ENCODE measurements at places on chromosomes 16 and 17.

DNA sequence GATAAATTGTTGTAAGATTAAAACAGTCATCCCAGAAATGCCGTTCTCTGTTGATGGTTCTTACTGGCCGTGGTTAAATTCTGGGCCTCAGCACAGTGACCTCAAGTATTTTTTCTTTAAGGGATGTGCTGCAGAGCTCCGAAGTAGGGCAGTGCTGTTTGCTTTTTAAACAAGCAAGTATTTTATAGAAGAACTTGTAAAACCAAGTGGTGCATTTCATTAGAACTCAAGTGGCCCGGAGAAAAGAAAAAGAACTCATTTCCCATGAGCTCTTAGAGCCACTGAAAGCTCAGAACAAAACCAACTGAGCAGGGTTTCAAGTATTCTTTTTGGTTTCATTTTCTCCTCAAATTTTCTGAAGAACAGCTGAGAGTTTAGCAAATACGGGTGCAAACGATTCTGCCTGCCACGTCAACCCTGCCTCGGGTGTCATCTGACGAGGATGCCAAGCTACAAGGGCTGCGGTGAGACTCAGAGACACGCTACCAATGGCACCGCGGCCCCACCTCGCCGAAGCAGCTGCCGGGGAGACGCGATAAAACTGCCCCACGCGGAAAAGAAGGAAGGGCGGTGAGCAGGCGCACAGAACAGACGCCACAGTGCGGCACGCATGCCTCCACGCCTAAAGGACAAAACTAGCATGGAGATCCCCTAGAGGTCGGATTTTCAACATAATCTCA lies 6.3 kb downstream of the LMF1 start:
- DNase-seq = peak; percentile 75

- DNase-seq = no peak
Observed at GRCh38 chr17:72421128-72422092, 300.6 kb downstream of the SOX9 start.

GRCh38 chr17:80109713-80110446 lies 8.5 kb downstream of the GAA start:
- DNase-seq = no peak

GRCh38 chr17:21177854-21178600 lies 35.9 kb downstream of the TMEM11 start:
- no peak for DNase-seq

DNA sequence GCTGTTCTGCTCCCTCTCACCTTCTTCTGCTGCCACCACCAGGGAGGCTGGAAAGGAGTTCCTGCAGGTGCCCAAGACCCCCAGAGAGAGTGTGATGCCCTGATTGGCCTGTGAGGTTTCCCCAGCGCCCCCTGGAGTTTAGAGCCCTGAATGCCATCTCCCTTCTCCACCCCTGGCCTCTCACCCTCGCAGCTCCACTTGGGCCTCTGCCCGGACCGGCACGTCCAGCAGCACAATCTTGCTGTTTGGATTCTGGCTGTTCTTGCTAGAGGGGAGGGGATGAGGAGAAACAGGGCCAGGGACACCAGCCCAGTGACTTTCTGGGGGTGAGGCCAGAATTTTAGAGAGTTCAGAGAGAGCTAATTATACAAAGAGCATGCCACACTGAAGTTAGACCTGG lies 12.5 kb upstream of the FAM171A2 start:
- peak; percentile 19 for DNase-seq

GRCh38 chr17:39271546-39271945 lies 45.8 kb upstream of the STAC2 start:
- no peak for DNase-seq

GRCh38 chr17:17191961-17192381 lies 14.2 kb downstream of the PLD6 start:
- DNase-seq = no peak

- no peak for DNase-seq
Observed at GRCh38 chr16:47713225-47713595, 252.1 kb downstream of the PHKB start.

- DNase-seq = no peak
Observed at GRCh38 chr16:89945654-89946053, 2.9 kb upstream of the DEF8 start.

GRCh38 chr17:59456428-59456827 lies 109.0 kb upstream of the DHX40 start:
- no peak for DNase-seq

- DNase-seq = no peak
Observed at GRCh38 chr17:57512258-57512657, 232.8 kb downstream of the CCDC182 start.

- DNase-seq = no peak
Observed at GRCh38 chr16:75065521-75066149, 50.9 kb downstream of the LDHD start.

- DNase-seq = no peak
Observed at GRCh38 chr16:85541980-85542900, 70.9 kb upstream of the GSE1 start.

- no peak for DNase-seq
Observed at GRCh38 chr17:9696279-9697044, 51.1 kb downstream of the USP43 start.

DNA sequence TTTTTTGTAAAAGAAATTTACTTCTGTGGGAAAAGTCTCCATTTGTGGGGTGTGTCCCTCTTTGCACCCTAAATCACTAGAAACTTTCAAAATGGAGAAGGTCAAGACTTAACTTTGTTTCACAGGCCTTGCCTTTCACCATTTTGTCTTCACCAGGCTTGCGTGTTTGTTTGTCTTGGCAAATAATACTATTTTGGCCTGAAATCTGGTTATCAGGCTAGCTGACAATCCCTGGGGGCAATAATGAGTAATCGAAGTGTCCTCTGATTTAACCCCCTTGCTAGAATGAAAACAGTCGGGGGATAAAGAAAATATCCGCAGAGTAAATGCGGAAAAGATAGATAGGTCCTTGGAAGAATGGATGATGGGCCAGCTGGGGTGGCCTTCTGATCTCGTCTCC lies 34.5 kb downstream of the SLC39A11 start:
- DNase-seq = no peak

GRCh38 chr17:9271989-9272388 lies 250.7 kb downstream of the NTN1 start:
- DNase-seq = no peak

GRCh38 chr17:45814622-45815606 lies 29.8 kb upstream of the SPPL2C start:
- DNase-seq = no peak

DNA sequence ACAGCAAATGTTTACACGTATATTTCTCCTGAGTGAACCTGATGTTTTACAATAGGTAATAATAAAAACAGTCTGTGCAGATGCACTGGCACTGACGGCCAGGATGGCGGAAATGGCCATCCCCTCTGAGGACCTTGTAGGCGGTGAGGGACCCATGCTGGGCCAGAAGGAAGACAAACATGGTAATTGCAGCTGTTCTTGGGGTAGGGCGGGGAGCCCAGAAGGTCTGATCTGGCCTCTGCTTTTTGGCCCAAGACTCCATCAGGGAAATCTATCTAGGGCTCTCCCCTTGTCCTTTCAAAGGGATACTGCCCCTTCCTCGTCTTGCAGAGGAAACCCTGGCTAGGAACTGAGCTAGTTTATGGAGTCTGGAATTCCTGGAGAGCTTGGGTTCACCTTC lies 7.4 kb upstream of the LGALS9 start:
- no peak for DNase-seq

- no peak for DNase-seq
Observed at GRCh38 chr16:19846436-19846835, 38.2 kb downstream of the GPRC5B start.

DNA sequence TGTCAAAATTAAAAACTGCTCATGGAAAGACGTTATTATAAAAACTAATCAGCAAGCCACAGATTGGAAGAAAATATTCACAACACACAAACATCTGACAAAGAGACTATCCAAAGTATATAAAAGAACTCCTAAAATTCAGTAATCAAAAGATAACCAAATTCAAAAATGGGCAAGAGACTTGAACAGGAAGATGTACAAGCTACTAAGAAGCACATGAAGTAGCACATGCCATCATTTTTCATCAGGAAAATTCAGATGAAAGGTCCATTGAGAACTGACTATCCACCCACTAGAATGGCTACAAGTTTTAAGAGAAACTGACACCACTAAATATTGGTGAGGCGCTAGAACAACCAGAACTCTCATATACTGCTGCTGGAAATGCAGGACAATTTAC lies 3.4 kb upstream of the HLF start:
- DNase-seq = no peak

- no peak for DNase-seq
Observed at GRCh38 chr17:1759529-1759928, 2.3 kb upstream of the SERPINF1 start.

GRCh38 chr17:10357768-10358167 lies 15.0 kb downstream of the MYH13 start:
- peak; percentile 22 for DNase-seq

DNA sequence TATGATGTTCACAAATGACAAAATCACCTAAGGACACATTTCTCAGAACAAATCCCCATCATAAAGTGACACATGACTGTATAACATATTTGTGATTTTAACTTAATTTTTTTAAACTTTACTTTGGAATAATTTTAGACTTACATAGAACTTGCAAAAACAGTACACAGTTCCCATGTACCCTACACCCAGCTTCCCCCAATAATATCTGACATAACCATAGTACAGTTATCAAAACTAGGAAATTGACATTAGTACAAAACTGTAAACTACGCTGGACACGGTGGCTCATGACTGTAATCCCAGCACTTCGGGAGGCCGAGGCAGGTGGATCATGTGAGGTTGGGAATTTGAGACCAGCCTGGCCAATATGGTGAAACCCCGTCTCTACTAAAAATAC lies 24.8 kb downstream of the CDC27 start:
- DNase-seq = no peak

GRCh38 chr16:57502048-57502775 lies 15.9 kb upstream of the DOK4 start:
- no peak for DNase-seq

DNA sequence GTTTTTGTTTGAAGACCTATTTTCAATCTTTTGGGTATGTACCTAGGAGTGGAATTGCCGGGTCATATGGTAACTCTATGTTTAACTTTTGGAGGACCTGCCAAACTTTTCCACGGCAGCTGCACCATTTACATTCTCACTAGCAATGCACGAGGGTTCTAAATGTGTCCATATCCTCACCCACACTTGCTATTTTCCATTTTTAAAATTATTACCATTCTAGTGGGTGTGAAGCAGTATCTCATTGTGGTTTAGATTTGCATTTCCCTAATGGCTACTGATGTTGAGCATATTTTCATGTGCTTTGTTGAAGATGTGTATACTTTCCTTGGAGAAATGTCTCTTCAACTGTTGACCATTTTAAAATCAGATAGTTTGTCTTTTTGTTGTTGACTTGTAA lies 60.3 kb upstream of the HAPSTR1 start:
- DNase-seq = no peak

GRCh38 chr17:64117981-64118979 lies 11.7 kb downstream of the ERN1 start:
- no peak for DNase-seq

DNA sequence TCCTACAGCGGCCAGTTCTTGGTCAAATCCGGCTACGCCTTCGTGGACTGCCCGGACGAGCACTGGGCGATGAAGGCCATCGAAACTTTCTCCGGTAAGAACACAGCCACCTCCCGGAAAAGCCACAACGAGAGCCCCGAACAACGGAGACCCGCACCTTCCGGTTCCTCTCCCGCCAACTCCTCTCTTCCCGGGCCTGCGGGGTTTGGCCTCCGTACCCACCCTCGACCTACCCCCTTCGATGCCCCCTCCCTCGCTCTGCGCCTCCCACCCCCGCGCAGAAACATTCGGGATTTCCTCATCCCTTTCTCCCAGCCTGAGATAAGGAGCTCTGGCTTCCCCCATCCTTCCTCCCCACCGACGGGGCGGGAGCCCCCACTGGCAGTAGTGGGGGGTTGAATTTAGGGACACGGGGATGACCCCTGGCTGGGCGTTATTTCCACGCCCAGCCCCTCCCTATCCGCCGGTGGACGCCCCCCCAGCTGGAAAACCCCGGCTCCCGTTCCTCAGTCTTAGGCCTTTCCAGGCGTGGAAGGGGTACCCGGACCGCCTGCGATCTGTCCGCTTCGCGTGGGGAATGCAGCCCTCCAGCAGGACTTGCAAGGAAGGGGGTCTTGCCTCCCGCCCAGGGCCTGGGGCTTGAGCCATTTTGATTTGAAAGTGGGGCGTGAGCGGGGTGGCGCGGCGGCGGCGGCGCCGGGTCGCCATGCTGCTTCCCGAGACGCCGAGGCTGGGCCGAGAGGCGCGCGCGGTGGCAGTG lies 822 bp downstream of the IGF2BP1 start:
- DNase-seq = no peak

DNA sequence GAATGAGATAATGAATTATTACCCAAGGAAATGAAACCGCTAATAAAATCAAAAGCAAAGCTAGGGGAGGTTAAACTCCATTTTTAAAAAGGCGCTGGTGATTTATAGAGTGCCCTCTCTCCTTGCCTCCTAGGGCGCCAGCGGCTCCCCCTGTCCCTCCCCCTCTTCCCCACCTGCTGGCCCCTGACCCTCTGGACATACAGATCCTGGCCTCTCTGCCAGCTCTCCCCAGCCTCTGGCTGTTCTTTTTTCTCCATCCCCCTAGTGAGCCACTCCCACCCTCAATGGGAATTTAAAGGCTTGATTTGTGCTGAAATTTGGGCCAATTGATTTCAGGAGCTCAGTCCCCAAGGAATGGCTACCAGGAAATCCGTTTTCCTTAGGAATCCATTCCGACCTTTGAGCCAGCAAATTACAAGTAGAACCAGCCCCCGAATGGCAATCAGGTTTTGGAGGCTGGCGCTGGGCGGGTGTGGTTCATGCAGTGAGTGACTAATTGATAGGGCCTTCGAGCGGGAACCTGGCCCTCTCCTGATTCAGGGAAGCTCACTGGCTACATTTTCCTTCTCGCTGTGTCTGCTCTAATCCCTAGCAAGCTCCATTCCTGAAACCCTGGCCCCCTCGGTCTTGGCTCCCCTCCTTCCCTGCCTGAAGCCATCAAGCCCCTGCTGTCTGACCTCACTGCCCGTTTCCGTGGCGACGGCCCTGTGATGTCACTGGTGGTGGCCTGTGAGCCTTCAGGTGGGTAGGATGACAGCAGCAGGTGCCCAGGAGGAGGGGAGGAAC lies 141.9 kb upstream of the SDK2 start:
- DNase-seq = no peak

DNA sequence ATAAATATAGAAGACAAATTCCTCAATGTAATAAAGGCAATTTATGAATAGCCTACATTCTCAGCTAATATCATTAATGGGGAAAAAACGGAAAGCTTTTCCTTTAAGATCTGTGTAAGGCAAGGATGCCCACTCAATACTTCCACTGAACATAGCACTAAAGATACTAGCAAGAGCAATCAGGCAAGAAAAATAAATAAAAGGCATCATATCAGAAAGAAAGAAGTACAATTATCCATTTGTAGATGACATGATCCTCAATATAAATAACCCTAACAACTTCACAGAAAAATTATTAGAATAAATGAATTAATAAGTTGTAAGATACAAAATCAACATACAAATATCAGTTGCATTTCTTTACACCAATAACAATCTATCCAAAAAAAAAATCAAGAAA lies 37.1 kb downstream of the C16orf87 start:
- DNase-seq = no peak
